ENCODE measurements at places on chromosomes 1 and 21.

DNA sequence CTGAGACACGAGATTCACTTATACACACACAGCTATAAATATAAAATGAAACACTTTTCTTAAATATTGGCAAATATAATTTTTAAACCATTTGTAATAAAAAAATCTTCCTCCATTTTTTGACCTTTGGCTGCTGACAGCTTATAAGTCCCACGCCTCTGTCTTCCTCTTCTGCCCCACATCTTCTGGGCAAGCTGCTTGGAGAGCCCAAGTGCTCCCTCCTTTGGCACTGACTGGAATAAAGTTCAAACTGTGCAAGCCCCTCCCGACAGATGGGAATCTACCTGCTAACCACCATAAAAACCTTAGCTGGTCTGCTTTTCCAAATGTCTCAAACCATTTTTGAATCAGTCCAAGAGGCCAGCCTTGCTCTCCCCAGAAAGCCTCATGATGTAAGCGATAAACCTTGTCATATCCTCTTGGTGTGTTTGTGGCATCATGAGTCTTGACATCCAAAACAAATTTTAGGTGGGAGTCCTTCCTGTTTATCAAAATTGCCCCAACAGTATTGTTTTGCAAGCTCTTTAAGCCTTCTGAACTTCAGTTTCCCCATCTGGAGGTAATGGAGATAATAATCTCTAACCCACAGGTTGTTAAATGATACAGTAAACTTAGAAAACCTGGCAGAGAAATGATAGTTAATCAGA is 99.8 kb downstream of the SNX7 start:
- DNase-seq, result no peak

- DNase-seq, result no peak
These were observed 5.5 kb downstream of the TRAF5 start for GRCh38 chr1:211332036-211332616.

DNA sequence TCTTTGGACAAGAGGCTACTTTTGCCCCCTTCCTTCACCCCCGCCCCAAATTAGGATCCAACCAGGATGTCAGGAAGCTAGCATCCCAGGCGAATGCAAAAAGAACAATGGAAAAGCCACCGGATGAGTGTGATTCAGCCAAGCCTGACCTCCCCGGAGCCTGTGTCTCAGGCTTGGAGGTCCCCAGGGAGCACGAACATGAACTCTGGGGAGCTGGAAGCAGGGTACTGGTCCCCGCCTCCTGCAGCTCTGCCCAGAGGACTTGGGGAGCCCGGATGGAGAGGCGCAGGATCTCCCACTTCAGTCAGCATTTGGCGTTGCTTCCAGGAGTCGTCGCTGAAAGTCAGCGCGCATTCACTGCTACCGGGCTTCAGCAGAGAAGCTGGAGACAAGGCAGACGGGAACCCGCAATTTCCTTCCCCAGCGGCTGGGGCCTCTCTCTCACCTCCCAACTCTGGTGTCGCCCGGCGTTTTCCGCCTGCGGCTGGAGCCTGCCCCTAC is 1.8 kb upstream of the TBX15 start:
- no peak for DNase-seq

GRCh38 chr1:4652631-4653327 is 1.6 kb upstream of the AJAP1 start:
- DNase-seq, result peak; percentile 25

- DNase-seq, result no peak
These were observed 1159.8 kb upstream of the ADGRL2 start for GRCh38 chr1:80640978-80641377.

DNA sequence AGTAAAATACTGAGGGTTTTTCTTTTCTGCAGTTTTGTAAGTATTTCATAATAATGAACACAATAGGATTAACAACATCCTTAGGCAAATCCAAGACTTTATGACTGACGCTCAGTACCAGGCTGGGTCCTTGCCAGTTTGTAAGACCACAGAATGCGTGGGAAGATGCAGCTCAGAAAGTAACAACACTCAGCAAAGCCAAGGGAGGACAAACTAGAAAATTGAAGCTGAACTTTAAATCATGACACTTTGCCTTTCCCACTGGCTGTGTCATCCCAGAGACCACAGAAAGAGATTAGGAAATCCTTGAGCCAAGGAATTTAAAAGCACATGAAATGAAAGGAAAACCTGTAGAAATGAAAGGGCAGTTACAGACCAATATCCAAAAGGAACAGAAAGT is 426.3 kb upstream of the CHRM3 start:
- no peak for DNase-seq

GRCh38 chr1:218636548-218636947 is 291.4 kb downstream of the TGFB2 start:
- DNase-seq, result no peak

- no peak for DNase-seq
These were observed 1004.2 kb downstream of the TTLL7 start for GRCh38 chr1:82994616-82995263.

DNA sequence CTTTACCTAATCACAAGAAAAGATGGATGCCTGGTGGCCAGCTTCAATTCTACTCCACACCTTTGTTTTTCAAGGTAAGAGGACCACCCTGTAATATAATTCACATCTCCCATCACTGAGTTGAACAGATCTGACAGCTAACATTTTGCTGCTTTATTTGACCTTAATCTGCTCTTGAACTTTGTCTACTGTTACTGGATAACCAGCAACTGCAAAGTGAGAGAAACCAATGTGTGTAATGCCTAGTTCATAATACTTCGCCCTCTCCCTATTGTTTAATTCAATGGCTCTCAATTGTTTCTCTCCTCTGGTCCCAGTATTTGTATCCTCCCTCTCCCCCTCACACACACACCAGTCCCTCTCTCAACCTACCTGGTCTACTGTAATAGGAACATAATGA is 214.4 kb downstream of the DAB1 start:
- DNase-seq, result no peak

DNA sequence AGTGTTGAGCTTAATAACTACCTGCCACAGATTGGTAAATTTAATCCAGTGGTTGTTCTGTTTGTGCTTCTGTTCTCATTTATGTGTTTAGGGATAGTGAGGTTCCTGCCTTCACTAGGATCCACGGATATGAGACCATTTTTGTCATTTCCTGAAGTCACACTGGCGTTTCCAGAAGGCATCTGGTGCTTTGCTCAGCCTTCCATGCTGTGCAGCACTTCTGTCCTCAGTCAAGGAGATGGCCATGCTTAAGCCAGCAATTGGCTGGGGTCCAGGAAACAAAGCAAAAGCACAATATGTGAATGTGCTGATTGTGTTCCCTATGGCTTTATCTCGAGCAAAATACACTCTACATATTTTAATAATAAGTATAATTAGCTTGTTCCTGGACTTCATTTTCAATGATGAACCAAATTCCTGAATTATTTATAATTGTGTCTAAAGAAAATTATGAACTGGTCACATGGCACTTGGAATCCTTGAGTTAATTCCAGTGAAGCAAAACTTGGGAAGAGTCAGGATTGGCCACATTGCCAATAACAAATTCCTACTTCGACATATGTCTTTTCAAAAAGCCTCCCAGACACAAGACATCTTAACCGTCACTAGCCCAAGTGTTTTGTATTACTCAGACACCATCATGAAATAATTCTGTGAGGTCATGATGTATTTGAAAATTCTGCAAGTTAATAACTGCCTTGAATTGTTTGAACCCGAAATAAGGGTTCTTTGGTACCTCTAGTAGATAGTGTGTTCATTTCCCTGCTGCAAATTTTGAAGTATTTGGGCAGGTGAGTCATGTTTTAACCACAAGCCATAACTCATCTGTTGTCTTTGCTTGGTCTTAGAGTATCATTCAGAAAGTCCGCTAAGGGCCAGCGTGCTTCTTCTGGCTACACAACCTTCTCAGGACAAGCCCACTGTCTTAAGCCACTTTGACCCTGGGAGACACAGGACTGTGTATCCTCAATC is 412.4 kb downstream of the DISC1 start:
- no peak for DNase-seq

- DNase-seq, result no peak
These were observed 59.3 kb upstream of the GNG12 start for GRCh38 chr1:67892476-67893125.

- DNase-seq, result no peak
These were observed 17.7 kb downstream of the AGRN start for GRCh38 chr1:1037366-1038327.

GRCh38 chr1:1371746-1372711 is 3.0 kb downstream of the AURKAIP1 start:
- DNase-seq, result no peak

DNA sequence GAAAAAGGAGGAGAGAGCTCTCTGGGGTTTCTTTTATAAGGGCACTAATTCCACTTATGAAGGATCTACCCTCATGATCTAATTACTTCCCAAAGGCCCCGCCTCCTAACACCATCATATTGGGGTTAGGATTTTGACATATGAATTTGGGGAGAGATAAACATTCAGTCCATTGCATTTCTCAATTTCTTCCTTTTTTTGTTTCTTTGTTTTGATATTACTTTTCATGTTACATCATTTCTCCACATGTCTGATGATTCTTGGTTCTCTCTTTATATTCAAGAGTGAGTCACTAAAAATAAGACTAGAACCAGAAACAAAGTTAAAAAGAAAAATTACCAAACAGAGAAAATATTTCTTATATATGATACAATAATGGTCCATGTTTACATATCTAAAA is 63.2 kb upstream of the DUSP10 start:
- DNase-seq, result no peak

All from anterior cingulate cortex (tissue), 58 donors.